ENCODE measurements at places on chromosomes 12 and 14.

- H3K4me3 ChIP-seq: no peak overlapping the region
- no peak overlapping the region for H3K27ac ChIP-seq
- H3K36me3 ChIP-seq: no peaks in the 10 kb centered on the region
- H3K27me3 ChIP-seq: no peaks in the 10 kb centered on the region
These were observed 13.5 kb upstream of the ASIC1 start for GRCh38 chr12:50043854-50044253.

DNA sequence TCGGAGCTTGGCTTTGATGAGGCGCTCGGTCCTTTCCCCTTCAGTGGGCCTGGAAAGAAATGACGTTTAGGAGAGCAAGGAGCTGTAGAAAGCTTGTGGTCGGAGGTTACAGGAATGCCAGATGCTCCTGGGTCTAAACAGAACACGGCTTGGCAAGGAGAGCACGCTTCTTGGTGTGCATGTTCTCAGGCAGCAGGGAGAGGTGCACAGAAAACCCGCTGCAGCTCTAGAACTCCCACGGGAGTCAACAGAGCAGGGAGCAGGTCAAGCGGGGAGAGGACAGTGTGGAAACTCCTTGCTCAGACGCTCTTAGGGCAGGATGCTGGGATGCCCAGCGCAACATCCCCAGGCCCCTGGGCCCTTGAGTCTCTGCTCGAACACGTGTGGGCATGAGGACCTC is 51.0 kb downstream of the SSH1 start:
- no peaks in the 10 kb centered on the region for H3K27me3 ChIP-seq
- peak overlapping the region; percentile 2 for H3K27ac ChIP-seq
- H3K36me3 ChIP-seq: peaks cover 70% of the 10 kb centered on the region
- no peak for DNase-seq
- H3K4me1 ChIP-seq: peaks cover 15% of the 10 kb centered on the region

DNA sequence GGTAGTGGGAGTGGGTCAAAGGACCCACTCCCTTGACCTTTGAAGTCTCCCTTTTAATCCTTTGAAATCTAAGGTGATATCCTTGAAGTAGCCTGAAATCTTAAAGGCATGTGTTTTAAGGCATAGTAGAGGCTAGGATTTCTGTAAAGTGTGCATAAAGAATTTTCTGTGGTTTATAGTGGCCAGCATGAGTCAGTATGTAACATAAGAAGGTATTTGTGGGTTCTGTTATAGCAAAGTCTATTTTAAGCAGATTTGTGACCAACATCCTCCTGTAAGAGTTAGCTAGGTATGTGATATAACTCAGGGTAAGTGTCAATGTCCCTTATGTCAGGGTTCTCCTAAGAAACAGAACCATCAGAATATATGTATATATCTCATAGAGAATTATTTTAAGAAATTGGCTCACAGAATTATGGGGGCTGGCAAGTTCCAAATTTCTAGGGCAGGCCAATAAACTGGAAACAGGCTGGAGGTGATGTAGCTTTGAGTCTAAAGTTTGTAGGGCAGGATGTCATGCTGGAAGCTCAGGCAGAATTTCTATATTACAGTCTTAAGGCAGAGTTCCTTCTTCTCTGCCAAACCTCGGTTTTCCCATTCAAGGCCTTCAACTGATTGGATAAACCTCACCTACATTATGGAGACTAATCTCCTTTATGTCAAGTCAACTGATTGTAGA is 18.7 kb upstream of the EPYC start:
- H3K4me3 ChIP-seq: no peak overlapping the region
- H3K36me3 ChIP-seq: no peaks in the 10 kb centered on the region
- DNase-seq: no peak
- no peak overlapping the region for H3K27ac ChIP-seq
- no peaks in the 10 kb centered on the region for H3K27me3 ChIP-seq

DNA sequence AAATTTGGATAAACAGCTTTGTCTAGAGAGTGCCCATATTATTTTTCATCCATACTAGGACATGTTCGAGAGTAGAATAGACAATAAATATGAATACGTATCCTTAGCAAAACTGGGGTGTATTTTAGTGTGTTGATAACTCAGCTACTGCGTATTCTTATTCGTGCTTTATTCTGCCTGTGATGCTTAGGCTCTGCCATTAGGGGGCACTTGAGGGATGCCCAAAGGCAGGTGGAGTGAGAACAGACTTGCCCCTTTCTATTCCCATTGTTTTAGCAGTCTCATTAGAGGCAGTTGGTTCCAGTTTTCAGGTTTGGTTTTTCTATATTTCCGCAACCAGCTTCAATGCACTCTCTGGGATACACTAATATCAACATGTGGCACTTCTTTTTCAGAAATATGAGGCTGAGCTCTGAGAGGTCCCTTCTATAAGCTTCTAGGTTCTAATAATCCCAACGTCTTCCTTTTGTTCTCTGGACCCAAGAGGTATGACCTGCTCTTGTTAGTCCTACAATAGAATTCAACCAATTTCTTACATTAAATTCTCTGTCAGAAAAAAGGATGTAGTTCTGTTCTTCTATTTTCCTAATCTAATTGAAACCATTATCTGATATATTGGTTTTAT is 985.7 kb upstream of the FBXO33 start:
- no peak overlapping the region for H3K27ac ChIP-seq
- no peak for DNase-seq
- H3K27me3 ChIP-seq: no peaks in the 10 kb centered on the region
- no peak overlapping the region for H3K4me3 ChIP-seq
- no peaks in the 10 kb centered on the region for H3K4me1 ChIP-seq
- no peaks in the 10 kb centered on the region for H3K36me3 ChIP-seq

DNA sequence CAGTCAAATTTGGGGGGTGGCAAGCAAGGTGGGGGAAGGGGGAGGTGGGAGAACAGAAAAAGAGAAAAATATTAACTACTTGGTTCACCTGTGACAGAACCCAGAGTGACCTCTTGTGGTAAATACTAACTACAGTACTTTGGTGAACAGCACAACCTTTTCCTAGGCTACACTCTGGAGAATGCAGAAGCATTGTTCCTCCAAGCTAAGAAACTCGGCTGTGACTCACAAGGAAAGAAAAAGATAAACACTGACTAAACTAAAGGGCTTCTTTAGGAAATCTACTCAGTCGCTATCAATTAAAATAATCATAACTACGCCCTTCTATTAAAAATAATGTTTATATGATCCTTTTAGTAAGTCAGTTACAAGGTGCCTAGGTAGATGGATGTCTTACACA is 5.4 kb downstream of the KCNH5 start:
- H3K27me3 ChIP-seq: peaks cover 7% of the 10 kb centered on the region
- H3K27ac ChIP-seq: no peak overlapping the region
- H3K4me1 ChIP-seq: no peaks in the 10 kb centered on the region
- H3K36me3 ChIP-seq: no peaks in the 10 kb centered on the region
- DNase-seq: no peak
